ENCODE measurements at places on chromosomes 4 and X. TPM values are rescaled to one million over a fixed set of nuclear protein-coding genes. Genes with fewer than 3 reads are reported as not detected.

DNA sequence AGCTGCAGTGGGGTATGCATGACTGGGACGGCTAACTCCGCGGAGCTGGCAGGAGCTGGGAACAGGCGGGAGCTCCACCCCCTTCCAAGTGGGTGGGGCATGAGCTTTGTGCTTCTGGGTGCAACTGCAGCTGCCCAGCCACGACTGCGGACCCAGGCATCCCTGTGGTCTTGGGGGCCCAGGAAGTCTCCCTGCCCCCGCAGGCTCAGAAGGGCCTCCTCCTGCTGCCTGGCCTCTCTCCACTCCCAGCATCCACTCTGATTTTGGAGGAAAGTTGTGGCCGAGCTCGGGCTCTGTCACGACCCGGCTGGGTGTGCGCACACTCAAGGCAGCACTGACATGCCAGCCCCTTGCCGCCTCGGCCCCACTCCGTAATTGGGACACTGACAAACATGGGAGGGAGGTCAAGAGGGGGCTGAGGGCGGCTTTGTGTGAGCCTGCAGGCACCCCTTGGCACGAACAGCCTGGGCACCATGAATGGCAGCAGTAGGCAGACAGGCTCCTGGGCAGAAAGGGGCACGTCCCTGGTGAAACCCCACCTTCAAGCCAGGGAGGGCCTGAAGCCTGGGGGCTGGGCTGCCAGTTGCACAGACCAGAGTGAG is 822.6 kb downstream of the GLUD2 start:
- no peak for DNase-seq

DNA sequence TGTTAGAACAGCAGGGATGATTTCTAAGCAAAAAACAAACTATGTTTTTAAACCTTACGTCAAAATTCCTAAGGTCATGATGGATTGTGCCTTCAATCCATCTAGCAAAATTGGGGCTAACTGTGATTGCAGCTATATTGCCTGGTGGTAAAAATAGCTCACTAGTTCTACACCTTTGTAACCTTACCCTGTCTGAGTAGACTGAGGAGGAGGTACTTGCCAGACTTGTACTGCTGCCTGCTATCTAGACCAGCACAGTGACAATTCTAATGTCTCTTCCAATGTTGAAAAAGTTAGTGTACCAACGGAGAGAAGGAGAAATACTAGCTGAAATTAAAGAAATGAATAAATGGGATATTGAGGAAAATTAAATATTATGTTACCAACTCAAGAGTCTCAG is 30.3 kb downstream of the ATP11C start:
- peak; percentile 25 for DNase-seq

DNA sequence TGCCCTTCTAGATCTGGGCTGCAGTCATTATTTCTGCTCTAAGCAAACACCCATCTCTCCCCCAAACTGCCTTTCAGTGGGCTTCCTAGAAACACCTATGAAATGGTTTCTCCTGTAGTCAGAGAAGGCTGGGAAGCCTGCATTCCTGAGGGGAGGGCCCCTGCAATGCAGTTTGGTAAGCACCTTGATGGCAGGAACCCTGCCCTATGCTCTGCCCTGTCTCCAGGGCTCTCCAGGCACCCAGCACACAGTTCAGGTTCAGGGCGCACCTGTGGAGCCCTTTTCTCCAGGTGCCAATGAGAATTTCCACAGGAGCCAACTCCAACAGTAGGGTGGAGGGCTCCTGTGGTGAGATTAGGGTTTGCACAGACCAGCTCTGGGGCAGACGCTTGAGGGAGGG is 69.1 kb upstream of the FBXW7 start:
- DNase-seq = no peak

DNA sequence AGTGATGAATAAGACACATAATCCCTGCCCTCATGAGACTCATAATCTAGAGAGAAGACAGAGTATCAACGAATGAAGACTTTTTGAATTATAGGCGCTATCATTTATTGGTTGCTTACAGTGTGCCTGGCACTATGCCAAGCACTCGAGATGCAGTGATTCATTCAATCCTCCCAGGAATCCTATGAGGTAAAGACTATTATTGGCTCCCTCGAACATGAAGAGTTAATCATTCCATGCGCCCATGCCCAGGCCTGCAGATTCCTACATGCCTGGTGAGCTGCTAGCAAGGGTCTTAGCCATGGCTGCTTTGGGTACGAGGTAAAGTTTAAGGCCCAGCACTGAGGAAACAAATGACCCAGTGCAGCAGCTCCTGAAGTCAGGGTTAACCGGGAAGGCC is 47.0 kb downstream of the TEX13B start:
- no peak for DNase-seq

DNA sequence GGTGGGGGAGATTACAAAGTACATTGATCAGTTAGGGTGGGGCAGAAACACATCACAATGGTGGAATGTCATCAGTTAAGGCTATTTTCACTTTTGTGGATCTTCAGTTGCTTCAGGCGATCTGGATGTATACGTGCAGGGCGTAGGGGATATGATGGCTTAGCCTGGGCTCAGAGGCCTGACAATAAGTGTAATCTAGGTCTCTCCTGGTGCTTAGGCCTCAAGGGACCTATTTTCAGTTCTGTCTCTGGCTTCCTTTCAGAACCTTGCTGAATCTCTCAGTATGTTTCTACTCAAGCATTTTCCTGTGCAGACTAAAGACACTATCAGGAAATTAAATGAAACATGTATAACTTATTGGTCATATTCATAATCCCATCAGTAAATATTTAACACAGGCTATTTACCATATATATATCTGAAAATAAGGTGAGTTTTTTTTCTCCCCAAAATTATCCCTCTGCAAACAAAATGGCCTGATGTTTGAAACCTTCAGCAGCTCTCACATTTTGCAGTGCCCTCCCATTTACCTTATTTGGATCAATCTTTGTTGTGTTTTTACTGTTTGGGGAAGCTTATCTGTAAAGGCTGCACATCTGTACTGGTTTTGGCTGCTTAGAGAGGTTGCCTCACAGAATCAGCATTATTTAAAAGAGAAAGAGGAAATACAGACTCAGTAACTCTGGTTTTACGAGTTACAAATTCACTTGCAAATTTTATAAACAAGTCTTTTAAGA is 2.3 kb upstream of the ZCCHC4 start:
- DNase-seq = no peak

DNA sequence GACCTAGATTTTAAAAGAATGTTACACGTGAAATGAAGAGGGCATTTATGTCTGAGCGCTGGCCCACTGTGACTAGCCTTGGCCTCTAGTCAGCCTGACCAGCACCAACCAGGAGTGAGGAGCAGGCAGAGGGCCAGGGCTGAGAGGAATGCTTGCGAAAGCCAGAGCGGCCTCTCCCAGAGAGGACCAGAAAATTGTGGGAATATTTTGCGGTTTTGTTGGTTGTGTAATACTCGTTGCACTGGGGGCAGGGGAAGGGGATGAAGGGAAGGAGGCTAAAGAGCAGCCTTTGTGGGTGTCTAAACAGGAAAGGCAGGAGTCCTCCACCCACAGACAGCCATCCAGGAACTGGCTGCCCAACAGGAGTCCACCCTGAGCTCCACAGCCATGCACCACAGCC is 3.8 kb downstream of the GABRE start:
- no peak for DNase-seq

DNA sequence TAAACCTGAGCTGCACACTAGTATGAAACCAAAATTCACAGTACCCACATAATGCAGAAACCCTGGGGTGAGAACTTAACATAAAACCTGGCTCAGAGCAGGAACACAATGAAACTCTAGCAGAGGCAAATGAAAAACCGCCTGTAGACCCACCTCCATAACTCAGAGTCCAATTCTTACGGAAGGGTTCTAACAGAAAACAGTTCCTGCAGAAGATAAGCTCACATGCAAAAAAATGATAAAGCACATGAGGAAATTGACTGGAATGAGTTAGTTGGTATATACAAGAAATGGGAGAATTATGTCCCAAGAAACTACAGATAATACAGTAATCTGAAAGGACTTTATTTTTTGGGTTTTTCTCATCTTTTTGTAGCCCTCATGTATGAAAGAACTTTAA is 14.7 kb downstream of the RTL9 start:
- DNase-seq = peak; percentile 45

DNA sequence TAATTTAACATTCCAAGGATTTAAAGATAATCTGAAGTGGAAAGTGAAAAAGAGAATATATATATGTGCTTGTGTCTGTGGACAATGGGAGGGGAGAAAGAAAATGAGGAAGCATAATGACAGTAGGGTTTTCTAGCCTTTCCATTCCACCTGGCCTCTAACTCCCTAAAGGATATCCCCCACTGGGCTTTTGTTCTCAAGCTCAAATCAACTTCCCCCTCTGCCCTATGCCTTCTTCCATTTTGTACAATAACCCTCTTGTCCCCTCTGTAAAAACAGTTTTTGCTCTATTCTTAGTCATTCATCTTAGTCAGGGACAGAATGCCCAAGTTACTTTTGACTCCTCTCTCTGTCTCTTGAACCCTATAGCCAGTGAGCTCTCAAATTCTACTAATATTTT is 23.6 kb downstream of the ANTXR2 start:
- DNase-seq = no peak

GRCh38 chr4:139774759-139775487 is 109.3 kb downstream of the MGST2 start:
- DNase-seq = no peak

GRCh38 chr4:94641702-94642560 is 115.8 kb upstream of the BMPR1B start:
- no peak for DNase-seq

DNA sequence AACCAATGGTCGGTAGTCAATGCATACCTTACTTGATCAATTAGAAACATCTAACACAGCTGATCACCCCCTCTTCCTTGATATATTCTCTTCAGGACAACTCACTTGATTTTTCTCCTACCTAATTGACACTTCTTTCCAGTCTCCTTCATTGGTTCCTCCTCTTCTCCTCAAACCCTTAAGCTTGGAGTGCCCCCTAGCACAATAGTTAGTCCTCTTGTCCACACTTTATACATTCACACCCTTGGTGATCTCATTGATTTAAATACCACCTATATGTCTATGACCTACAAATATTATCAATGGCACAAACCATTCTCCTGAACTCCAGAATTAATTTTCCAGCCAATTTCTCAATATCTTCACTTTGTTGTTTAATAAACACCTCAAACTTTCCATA is 724.0 kb downstream of the ADGRL3 start:
- no peak for DNase-seq

PIN4 gene
- polyA plus RNA-seq = 21.5 TPM

DNA sequence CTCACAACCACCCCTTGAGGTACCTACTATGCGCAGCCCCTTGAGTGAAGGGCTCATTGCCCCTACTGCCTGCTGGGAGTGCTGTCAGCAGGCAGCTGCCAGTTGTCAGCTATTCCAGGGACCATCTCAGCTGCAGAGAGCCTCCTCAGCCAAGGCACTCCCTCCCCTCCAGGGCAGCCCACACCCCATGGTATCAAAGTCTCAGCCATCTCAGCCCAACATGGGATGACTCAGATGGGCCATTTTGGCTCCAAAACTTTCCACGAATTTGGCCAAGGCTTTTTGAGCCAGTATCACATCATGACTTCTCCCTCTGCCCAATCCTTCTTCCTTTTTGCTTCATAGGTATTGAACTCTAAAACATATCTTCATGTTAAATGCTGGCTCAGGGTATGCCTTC is 61.4 kb upstream of the MAP3K15 start:
- no peak for DNase-seq

- no peak for DNase-seq
Observed at GRCh38 chr4:77728420-77728819, 90.7 kb downstream of the CNOT6L start.

DNA sequence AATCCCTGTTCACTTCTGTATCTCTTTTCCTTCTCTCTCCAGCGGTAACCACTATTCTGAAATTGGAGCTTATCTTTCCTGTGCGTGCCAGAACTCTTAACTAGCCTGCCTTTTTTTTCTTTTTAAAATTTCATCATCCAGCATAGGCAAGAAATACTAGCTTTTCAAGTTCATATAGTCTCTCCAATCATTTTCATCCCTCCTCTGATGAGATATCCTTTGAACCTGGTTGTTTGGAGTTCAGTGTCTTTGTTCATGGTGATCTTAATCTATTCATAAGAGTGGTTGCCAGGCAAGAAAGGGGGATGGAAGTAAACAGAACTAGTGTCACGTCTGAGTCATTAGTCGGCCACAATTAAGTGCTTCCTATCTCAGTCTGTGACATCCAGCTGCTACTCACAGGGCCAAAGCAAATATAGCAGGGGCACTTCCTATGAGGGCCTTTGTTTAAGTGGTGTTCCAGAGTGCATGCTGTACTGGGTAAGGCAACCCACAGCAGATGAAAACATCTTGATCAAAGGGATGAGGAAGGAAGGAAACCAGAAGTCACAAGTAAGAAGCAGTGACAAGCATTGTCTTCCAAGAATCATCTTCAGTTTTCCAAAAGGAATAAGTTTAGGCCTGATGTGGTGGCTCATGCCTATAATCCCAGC is 56.4 kb upstream of the XIAP start:
- peak; percentile 82 for DNase-seq

DNA sequence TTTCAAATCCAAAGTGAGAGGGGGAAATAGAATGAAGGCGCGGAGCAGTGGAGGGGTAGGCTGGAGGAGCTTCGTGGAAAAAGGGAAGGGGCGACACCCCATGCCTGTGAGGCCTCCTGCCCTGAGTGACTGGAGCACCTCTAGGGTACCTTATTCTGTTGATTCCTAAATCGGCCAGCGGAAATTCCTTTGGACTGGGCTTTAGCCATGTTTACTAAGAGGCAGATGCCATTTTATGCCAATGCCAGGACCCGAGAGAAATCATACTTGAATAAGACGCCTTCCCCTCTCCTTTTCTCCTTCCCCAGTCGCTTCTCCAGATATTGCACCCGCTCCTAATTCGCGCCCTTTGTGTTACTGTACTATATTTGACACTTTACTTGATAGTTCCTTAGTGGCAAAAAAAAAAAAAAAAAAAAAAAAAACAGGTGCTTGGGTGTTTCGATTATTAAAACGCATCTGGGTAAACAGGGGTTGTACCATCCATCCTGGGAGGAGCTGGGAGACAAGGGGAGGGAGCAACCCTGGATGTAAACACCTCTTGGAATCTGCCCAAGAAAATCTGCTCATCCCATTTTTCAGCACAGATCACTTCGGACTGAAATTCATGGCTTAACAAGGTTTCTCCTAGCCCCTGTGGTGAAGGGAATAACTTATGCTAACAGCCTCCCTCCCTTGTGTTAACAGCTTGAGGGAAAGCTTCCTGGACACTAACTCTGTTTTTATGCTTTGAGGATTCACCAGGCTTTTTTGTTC is 1.5 kb downstream of the BMP3 start:
- no peak for DNase-seq

DNA sequence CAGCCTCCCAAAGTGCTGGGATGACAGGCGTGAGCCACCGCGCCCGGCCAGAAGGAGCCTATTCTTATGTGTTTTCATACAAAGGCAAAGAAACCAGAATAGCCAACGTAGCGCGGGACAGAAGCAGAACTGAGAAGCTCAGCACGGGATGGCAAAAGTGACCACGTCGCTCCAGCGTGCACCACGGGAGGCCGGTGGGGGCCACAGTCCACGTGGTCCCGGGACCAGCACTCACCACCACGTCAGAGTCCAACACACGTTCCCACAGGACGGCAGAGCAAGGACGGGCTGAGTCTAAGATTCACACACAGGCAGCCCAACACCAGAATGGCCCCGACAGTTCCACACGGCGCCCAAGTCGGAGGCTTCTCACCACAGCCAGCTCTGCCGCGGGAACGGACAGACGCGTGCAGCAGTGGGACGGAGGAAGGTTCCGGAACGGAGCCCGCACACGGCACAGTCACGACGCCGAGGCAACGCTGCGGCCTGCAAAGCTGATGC is 18.8 kb upstream of the GTPBP6 start:
- no peak for DNase-seq

ENAM gene
- polyA plus RNA-seq = 1.4 TPM

GRCh38 chr4:86561256-86561655 is 32.9 kb upstream of the PTPN13 start:
- no peak for DNase-seq

GRCh38 chr4:89992744-89993143 is 98.1 kb downstream of the MMRN1 start:
- DNase-seq = no peak

CNOT6L gene
- 29.5 TPM for polyA plus RNA-seq
